ENCODE measurements at places on chromosomes 5 and 9. TPM values are rescaled to one million over a fixed set of nuclear protein-coding genes. Genes with fewer than 3 reads are reported as not detected.

DNA sequence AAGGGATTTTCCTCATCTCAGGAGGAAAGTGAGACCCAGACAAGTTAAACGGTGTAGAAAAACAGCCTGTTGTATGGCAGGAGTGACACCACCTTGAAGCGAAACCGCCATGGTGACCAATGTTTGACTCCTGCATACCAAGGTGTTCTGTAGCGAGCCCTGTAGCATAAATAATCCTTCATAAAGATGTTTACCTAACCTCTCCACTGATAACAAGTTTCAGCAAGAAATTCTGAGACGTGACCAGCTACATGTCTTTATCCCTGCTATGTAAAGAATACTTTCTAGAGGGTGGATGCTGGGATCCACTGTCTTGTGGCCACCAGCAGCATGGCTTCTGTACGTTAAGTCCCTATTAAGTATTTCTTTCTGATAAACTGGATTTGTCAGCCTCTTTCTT lies 148.1 kb downstream of the MPDZ start:
- DNase-seq: no peak

DNA sequence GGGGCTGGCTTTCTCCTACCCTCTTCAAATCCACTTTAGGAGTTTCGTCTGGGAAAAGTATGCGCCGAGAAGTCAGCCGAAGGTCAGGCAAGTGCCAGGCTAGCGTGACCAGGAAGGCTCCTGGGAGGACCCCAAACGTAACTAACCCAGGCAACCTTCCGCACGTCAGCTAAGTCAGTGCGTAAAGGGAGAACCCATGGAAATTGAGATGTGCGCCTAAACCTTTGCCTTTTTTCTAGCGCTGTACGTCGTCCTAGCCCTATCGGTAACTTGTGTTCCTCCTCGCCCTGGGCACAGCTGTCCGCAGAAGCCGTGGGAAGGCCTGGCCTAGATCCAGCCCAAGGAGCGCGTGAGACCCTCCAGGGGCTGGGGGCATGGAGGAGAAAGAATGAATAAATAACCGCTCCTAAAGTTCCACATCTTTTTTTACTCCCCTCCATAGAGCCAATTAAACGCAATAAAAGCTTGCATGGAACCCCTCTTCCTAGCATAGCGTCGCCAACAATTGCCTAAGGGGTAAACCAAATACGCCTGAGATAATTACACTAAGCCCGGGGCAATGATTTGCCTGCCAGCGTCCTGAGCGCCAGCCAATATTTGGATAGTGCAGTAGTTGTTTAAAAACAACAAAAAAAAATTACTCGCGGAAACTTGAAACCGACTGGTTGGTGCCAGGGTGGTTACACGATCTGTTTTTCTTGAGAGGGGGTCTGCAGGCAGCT lies 4.0 kb upstream of the FOXB2 start:
- DNase-seq: no peak

- DNase-seq: no peak
Measured at GRCh38 chr5:9363026-9363425, 182.8 kb downstream of the SEMA5A start.

DNA sequence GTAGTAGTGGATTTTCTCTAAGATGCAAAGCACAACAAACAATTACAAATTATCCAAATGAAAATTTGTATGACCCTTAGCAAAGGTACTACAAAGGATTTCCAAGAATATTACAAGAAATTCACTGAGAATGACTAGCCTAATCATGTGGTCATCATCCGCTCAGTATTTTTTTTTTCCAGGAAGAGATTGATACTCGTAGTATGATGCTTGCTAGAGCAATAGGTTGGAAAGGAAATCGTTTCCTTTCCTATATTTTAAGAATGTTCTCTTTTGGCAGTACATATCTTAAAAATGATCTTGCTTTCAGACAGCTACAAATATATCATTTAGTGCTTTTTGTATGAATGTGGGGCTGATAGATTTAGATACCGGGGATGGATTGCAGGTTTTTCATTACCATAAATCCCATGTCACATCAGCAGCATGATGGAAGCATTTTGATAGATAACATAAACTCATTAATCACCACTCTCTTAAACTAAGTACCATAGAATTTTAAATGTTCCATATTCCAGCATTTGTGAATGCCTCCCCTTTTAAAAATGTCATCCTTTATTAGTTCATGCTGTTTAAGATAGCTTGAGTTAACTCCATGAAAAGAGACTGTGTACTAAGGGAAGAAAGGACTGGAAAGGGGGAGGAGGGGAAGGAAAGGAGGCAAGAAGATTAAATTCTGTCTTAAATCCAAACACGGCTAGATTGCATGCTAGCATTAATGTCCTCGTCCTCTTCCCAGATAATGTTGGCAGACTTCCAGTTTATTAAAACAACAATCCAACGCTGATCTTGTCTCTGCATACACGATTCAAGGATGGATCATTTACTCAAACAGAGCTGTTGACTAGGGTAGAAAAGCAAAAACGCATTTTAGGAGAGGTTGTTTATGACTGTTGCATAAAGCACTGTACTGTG lies 311.7 kb upstream of the ZNF608 start:
- no peak for DNase-seq

DNA sequence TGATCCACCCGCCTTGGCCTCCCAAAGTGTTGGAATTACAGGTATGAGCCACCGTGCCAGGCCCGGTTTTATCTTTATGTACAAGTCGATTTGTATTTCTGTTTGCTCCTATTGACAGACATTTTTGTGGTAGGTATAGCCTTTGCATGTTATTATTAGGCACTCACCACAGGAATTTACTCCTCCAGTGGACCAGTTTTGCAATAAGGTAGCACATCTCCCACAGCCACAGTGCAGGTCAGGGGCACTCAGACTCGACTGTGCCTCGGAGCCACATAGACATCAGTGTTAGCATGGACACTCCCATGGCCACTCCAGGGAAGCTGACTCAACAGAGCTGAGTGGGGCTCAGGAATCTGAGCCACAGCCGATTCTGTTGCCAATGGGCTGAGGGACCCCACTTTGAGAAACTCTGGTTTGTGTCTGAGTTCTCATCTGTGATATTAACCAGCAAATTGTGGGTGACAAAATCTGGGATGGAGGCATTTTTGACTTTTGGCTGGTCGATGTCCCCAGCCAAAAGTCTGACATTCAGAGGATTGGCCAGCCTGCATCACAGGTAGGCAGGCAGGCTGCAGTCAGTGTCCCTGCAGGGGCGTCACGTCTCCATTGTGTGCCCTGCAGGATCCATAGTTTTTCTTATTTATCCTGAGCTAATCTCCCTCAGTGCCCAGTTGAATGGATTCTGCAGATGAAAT lies 15.0 kb upstream of the SHB start:
- no peak for DNase-seq

Gene FAM170A
- total RNA-seq: not detected

All from kidney epithelial cell (primary cell).